Epithelial cell of proximal tubule (primary cell): ENCODE measurements at places on chromosomes 6 and 20.

DNA sequence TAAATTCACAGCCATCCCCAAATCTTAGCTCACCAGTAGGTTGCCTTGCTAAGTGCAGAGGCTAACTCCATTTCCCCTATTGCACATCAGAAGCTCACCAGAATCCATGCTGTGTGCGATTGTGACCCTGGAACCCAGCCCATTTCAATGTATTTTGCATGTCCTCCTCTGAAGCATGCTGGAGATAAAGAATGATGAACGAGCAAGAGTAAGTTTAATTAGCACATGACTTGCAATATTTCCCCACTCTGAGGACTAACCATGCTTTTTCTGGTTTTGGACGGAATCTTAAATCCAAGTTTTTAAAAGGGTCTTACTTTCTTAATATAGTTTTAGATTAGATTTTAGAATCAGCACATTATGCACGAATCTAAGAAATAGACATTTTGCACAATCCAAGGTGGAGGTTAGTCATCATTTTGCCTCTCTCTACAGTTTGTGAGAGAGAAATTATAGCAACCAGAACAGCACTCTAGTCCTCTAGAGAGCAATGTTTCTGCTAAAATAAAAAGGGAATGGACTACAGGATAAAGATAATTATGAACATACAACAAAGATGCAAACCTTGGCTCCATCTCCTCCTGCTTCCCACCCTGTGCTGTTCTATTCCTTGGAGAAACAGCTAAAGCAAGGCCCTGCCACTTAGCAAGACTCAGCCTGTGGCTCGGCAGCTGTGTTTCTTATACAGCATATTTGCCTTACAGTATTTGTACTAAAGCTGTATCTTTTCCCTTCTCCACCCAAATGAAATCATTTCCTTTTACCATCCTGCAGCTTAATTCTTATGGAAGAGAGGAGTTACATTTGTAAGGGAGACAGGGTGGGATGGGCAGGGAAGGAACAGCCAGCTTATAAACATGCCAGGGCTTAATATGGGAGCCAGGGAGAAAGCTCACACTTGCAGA, 24.9 kb upstream of the LAMA4 start:
- no peak for DNase-seq

GRCh38 chr6:77019081-77019480, 444.2 kb downstream of the HTR1B start:
- DNase-seq: no peak

DNA sequence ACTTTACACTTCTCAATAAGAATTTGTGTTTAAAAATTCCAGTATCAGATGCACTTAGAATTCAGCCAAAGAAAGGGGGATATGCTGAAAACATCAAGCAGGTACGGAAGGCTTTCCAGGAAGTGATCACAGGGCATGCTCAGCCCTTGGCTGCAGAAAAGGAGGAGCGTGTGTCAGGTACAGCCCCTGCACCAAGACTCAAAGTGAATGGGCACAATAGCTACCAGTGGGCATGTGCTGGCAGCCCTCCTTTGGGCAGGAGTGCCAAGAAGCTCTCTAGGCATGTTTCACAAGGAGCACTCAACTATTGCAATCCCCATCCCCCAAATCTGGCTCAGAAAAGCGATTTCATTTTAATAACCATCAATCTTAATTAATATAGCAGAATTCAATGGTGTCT, 298.8 kb downstream of the GMDS start:
- DNase-seq: no peak

DNA sequence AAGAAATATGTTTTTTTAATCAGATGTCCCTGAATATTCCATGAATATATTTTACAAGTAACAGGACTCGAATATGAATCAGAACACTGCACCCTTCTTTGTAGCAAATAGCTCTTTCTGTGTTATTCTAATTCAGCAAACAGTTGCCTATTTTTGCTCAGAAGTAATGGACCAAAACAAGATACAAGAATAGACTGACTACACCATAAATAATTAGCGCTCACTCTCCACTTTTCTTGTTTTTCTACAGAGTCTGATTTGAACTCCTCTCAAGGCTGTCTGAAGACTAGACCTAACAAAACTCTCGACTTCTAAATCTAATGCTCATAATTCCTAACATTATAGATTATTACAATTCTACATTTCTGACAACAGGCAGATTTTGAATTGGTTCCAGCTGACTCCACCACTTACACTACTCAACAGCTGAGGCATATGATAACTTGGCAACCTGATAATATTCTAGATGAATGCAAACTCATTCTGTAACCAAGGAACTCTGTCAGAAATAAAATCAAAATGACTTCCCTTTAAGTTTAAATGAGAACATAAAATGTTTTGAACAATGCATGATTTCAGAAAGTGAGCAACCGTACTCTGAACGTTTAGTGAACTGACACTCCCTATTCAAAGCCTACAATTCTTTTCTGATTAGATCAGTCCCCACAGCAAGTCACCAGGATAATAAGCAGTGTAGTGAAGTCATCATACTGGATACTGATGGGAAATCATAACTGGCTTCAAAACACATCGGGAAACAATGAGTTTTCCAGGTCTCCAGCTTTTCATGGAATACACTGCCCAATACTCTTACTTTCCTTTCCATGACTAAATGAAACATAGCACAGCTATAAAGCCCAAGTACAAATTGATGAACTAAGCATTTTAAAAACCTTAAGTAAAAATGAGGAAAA, 114.2 kb upstream of the BEND6 start:
- DNase-seq: no peak

GRCh38 chr6:35247642-35248231, 11.8 kb upstream of the ZNF76 start:
- no peak for DNase-seq

DNA sequence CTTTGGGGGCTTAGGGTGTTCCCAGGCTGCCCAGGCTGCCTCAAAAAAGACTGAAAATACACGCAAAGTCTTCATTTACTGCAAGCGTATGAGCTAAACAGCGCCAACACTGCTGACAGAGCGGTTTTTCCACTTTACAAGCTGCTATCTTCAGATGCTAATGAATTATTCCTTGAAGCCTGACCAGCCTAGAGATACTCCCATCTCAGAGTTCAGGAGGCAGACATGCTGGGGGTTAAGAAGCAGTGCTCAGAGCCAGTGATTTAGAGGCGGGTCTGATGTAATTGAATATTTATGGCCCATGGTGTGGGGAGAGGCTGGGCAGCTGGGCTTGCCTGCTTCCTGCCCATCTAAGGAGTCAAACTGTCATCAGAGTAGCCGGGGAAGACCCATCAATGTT, 241.4 kb downstream of the SLC24A3 start:
- DNase-seq: no peak

DNA sequence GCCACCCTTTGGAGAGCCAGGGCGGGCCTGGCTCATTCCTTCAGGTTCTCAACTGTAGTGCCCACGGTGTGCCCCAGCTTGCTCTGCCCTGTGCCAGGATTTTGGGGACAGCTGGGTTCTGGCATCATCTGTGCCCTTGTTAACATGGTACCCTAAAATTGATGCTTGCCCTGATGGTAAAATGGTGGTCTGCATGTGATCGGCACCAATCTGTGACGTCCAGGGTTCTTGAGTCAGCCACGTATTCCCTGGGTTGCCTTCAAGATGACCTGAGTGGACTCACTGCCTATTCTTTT, 31.2 kb upstream of the APCDD1L start:
- DNase-seq: no peak

- no peak for DNase-seq
Measured at GRCh38 chr6:2772840-2773239, 7.6 kb downstream of the WRNIP1 start.

- DNase-seq: no peak
Measured at GRCh38 chr6:170026751-170027646, 263.9 kb downstream of the DLL1 start.

- DNase-seq: no peak
Measured at GRCh38 chr6:90146921-90147649, 149.6 kb downstream of the BACH2 start.

DNA sequence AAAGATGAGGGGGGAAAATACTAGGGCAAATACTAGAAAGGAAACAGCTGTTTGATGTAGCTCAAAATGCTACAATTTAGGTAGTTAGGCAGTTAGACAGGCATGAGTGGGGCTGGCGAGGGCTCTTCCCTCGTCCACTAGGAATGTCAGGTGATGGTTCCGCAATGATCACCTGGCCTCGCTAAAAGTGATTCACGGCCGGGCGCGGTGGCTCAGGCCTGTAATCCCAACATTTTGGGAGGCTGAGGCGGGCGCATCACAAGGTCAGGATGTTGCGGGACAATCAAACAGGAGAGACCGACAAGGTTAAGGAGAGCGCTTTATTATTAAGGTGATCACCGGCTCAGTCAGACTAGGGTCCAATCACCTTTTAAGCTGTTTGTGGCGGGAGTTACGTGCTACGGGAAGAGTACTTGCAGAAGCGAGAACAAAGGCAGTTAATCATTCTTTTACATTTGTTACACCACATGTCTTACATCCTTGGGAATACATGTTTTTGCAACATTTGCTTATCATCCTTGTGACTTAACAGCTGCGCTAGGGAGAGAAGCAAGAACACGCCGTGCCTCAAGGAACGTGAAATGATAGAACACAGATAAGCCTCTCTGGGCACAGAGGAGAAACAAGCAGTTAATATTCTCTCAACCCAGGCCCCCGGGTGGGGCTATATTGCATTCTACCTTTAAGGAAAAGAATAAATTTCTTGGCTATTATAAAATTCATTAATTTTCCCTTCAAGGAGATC, 1025.4 kb downstream of the EYS start:
- no peak for DNase-seq

GRCh38 chr6:117169781-117170281, 95.5 kb upstream of the VGLL2 start:
- no peak for DNase-seq

DNA sequence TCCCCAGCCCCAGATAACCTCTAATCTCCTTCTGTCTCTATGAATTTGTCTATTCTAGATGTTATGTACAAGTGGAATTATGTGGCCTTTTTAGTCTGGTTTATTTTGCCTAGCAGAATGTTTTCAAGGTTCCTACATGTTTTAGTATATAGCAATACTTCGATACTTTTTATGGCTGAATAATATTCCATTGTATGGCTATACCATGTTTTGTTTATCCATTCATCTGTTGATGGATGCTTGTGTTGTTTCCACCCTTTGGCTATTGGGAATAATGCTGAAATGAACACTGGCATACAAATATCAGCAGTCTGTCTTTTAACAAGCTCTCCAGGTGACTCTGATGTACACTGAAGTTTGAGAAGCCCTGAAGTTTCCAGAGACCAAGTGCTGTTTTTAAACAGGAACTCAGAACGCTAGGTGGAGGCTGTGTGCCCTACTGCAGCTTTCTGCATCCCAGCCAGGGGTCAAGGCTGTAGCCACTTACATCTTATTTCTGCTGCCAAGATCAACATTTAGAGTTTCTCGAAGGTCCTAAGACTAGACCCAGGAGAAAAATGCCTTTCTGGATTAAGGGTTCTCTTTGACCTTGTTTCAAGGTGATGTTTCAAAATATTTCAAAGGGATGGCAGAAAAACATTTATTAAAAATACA, 123.0 kb downstream of the SOBP start:
- DNase-seq: no peak

GRCh38 chr20:57835588-57836455, 126.0 kb upstream of the PMEPA1 start:
- no peak for DNase-seq

DNA sequence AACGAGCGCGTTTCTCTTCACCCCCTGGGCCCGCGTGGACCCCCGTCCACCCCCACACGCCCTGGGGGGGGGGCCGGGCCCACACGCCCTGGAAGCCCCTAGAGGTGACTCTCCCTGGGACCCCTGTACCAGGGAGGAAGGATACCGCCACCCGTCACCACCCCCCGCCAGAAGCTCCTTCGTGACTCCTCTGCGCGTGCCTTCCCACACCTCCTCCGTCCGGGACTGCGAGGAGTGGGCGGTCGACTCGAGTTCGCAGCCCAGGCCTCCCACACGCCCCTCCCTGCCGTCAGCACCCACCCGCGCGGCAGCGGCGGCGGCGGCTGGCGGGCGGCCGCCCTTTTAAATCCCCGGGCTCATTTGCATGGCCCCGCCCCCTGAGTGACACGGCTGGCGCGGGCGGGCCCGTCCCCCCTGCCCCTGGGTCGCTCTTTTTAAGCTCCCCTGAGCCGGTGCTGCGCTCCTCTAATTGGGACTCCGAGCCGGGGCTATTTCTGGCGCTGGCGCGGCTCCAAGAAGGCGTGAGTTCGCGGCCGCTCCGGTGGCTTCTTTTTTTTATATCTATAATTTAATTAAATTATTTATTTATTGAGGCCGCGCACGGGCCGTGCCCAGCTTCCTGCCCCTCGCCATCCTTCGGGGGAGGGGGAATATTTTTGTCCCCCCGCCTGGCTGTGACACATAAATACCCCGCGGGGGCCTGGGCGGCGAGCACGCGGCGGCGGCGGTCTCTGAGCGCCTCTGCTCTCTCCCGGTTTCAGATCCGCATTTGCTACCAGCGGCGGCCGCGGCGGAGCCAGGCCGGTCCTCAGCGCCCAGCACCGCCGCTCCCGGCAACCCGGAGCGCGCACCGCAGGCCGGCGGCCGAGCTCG, at the start of gene HMGA1:
HMGA1 (plus strand) TSS at position 431 of the 873 bp plus-strand sequence. CDS start 3,908 bp downstream, outside the sequence.
- DNase-seq: no peak

GRCh38 chr6:14985366-14985765, 260.5 kb upstream of the JARID2 start:
- no peak for DNase-seq

GRCh38 chr6:128068119-128068479, 167.2 kb upstream of the THEMIS start:
- DNase-seq: no peak

DNA sequence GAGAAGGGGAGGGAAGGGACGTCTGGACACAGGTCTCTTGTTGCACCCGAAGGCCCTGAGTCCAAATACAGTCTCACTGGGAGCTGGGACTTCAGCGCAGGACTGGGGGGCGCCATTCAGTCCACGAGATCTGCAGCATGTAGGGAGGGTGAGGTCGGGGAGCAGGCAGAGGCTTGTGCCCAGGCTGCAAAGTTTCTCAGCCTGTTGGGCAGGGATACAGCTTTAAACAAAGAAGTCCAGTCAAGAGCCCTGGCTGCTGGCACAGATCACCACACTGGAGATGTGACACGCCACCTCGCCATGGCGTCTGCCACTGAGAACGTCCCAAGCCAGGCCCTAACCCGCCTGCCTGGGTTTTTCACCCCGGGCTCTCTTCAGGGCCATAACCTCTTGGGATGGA, 256.6 kb downstream of the DLL1 start:
- no peak for DNase-seq

- no peak for DNase-seq
Measured at GRCh38 chr6:90226257-90226656, 70.4 kb downstream of the BACH2 start.

- DNase-seq: no peak
Measured at GRCh38 chr20:45647441-45648050, 16.5 kb upstream of the WFDC9 start.

- DNase-seq: no peak
Measured at GRCh38 chr6:5123296-5124143, 38.4 kb downstream of the PPP1R3G start.

DNA sequence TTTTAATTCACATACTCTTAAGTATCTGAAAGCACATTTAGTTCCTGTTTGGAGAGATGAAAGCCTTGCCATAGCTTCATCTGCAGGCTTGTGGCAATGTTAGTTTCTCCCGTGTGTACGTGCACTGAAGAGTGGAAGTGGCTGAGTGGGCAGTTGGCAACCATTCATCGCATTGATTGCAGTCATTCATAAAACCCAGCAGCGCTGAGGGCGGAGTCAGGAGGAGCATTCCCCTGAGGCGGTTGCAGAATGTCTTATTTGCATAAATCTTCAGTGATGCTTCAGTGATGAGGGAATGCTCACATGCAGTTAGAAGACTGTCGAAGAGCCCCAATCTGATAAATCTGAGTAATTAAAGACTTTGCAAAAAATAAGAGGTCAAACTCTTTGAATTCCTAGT, 79.1 kb downstream of the RIMS1 start:
- no peak for DNase-seq

- peak; percentile 88 for DNase-seq
Measured at GRCh38 chr6:28589234-28589956, 63.7 kb downstream of the GPX5 start.

GRCh38 chr6:79868098-79868722, 79.1 kb downstream of the ELOVL4 start:
- no peak for DNase-seq
